ENCODE measurements at places on chromosomes 16 and 17.

DNA sequence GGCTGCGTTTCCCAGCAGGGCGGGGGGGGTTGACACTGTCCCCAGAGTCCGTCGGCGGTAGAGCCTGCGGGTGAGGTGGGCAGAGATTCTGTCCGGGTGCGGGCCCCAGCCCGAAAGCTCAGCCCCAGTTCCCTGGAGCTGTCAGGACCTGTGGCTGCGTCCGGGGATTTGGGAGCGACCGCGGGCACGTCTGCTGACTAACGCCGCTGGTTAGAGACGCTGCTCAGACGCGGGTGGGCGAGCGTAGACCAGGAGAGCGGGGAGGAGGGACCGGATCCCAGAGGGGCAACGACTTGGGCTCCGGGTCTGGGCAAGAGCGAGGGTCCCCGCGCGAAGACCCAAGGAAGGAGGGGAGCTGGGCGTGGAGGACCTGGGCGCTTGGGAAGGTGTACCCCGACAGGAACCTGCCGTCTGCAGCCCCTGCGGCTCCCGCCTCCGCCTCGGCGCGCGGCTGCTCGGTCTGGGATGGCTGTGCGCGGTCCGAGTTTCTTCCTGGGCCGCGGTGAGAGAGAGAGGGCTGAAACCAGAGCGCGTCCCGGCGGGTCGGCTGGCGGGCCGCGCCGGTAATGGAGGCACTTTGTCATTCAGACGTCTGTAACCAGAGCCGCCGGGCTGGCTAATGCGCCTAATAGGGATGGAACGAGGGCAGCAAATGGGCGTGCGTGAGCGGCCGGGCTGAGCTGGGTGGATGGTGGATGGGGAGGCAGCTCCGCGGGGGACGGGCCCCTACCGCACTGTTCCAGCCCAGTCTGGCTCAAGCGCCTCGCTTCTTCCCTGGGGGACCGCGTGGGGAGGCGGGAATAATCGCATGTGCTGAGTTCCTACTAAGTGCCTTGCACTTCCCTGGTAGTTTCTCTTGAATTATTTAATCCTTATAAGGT, 2.3 kb downstream of the NGFR start:
- H3K4me1 ChIP-seq: peaks cover 26% of the 10 kb centered on the region
- no peaks in the 10 kb centered on the region for H3K36me3 ChIP-seq
- peak overlapping the region; percentile 41 for H3K4me3 ChIP-seq
- H3K27me3 ChIP-seq: peaks cover 88% of the 10 kb centered on the region
- peak; percentile 24 for DNase-seq

- peak overlapping the region; percentile 83 for H3K27ac ChIP-seq
- H3K4me3 ChIP-seq: no peak overlapping the region
- peaks cover 33% of the 10 kb centered on the region for H3K36me3 ChIP-seq
- DNase-seq: peak; percentile 58
Observed at GRCh38 chr17:81923302-81924260, 4.0 kb downstream of the MAFG start.

GRCh38 chr17:37488607-37489196, 989 bp upstream of the DUSP14 start:
- H3K27ac ChIP-seq: peak overlapping the region; percentile 85
- H3K4me1 ChIP-seq: peaks cover 16% of the 10 kb centered on the region
- H3K36me3 ChIP-seq: no peaks in the 10 kb centered on the region

DNA sequence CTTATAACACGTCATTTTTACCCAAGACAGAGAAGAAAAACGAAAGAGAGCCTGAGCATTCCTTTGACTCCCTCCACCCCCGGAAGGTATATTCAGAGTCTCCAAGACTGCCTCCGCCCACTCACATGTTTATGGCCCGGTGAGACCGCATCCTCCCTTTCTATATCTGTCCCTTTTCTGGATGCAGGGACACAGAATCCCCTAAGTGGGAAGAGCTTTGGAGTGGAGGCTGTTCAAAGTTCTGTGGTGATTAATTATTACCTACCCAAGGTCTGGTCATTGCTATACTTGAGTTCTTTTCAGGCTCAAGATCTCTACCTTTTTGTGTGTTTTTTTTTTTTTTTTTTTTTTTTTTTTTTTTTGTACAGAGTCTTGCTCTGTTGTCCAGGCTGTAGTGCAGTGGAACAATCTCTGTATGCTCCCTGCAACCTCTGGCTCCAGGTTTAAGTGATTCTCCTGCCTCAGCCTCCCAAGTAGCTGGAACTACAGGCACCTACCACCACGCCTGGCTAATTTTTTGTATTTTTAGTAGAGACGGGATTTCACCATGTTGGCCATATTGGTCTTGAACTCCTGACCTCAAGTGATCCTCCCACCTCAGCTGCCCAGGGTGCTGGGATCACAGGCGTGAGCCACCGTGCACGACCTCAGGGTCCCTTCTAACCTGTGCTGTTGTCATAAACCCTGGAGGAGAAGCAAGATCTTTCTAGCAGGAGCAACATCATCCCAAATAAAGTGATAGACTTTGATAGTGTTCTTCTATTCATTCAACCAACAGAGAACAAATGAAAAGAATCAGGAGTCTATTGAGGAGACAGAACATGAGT, 407.1 kb downstream of the WWOX start:
- H3K27me3 ChIP-seq: no peaks in the 10 kb centered on the region
- peaks cover 5% of the 10 kb centered on the region for H3K4me1 ChIP-seq
- H3K27ac ChIP-seq: peak overlapping the region; percentile 48

GRCh38 chr17:73015722-73016276, 76.7 kb downstream of the SLC39A11 start:
- H3K27ac ChIP-seq: no peak overlapping the region
- H3K36me3 ChIP-seq: no peaks in the 10 kb centered on the region
- no peak for DNase-seq

DNA sequence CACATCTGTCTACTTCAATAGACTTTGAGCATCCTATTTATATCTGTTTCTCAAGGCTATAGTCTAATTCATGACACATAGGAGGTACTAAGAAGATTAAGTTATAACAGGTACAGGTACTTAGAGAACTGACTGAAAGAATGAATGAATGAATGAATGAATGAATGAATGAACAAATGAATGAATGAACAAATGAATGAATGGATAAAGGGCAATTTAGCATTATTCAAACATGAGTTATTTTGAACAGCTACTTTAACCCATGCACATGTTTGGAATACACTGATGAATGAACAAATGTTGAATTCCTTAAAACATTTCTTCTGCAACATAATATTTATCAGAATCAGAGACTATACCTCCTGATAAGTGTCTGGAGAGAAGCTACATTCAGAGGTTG, 1165.6 kb upstream of the CDH8 start:
- H3K36me3 ChIP-seq: no peaks in the 10 kb centered on the region
- no peaks in the 10 kb centered on the region for H3K4me1 ChIP-seq
- H3K27me3 ChIP-seq: no peaks in the 10 kb centered on the region
- DNase-seq: no peak

DNA sequence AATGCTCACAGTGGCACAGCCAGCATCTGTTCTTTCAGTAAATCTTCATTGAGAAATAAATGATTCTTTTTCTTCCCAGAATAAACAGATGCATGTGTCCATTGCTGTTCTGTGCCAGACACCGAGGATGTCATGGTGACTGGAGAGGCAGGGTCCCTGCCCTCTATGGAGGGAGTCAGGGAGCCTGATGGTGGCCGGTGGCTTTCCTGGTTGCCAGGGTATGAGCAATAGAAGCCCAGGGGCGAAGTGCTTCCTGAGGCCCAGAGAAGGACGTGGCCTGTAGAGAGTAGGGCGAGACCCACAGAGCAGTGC, 29.9 kb upstream of the NUDT16L1 start:
- H3K27ac ChIP-seq: peak overlapping the region; percentile 78
- peaks cover 78% of the 10 kb centered on the region for H3K4me1 ChIP-seq
- H3K27me3 ChIP-seq: no peaks in the 10 kb centered on the region
- DNase-seq: no peak
- peaks cover 51% of the 10 kb centered on the region for H3K36me3 ChIP-seq

Data from large intestine (tissue), 12 donors.